Activated CD8-positive, alpha-beta memory T cell treated with anti-CD3 and anti-CD28 coated beads for 36 hours (primary cell): ENCODE measurements at places on chromosomes 5 and 9. TPM values are rescaled to one million over a fixed set of nuclear protein-coding genes. Genes with fewer than 3 reads are reported as not detected.

BTNL3 gene
- not detected for total RNA-seq

PCDHGC5 gene
- total RNA-seq = not detected

NUTM2F gene
- not detected for total RNA-seq

SLC25A2 gene
- total RNA-seq = 0.19 TPM
